Sigmoid colon (tissue), 7 donors: ENCODE measurements at places on chromosomes 12 and 14. TPM values are rescaled to one million over a fixed set of nuclear protein-coding genes. Genes with fewer than 3 reads are reported as not detected.

DNA sequence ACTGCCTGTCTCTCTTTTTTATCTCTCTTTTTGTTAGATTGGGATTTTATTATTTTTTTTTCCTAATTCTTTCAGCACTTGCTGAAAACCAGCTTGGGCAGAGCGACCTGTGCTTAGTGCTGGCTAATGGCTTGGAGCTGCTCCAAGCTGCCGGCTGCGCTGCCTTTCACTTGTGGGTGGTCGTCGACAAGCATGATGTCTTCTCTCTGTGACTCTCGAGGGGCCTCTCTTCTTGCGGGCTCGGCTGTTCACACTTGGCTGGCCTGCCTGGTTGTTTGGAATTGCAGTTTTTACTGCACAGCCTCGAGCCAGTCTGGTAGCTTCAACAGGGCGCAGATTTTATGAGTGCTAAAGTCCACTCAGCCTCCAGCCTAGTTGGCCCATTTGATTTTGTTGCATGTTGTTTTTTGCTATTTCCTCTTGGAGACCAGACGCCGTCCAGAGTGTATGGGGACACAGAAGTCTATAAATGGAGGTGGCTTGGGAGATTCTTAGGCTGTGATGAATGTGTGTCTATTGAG lies 18.6 kb downstream of the TPCN1 start:
- H3K27ac ChIP-seq, result peak overlapping the region; percentile 19
- peaks cover 49% of the 10 kb centered on the region for H3K4me1 ChIP-seq
- peak; percentile 66 for DNase-seq
- no peaks in the 10 kb centered on the region for H3K36me3 ChIP-seq
- no peaks in the 10 kb centered on the region for H3K27me3 ChIP-seq
- no peak overlapping the region for H3K4me3 ChIP-seq

- H3K4me1 ChIP-seq, result no peaks in the 10 kb centered on the region
- H3K27ac ChIP-seq, result no peak overlapping the region
- no peaks in the 10 kb centered on the region for H3K27me3 ChIP-seq
- no peak overlapping the region for H3K4me3 ChIP-seq
These were observed 46.3 kb upstream of the IGF1 start for GRCh38 chr12:102526656-102527055.

GRCh38 chr12:67457136-67457535 lies 188.0 kb downstream of the CAND1 start:
- peaks cover 29% of the 10 kb centered on the region for H3K4me1 ChIP-seq
- peak overlapping the region; percentile 40 for H3K27ac ChIP-seq
- H3K36me3 ChIP-seq, result no peaks in the 10 kb centered on the region
- no peak for DNase-seq

Gene NOS1
- total RNA-seq, result 12.6 TPM

Gene NGB
- 10.0 TPM for total RNA-seq
